ENCODE measurements at places on chromosomes 12 and 14. TPM values are rescaled to one million over a fixed set of nuclear protein-coding genes. Genes with fewer than 3 reads are reported as not detected.

The RILPL1 gene
- total RNA-seq = 7.8 TPM

The SLC15A5 gene
- total RNA-seq = not detected

The B4GALNT3 gene
- total RNA-seq = not detected

The CDH24 gene
- 5.6 TPM for total RNA-seq

The EPYC gene
- total RNA-seq = not detected

The PDE3A gene
- total RNA-seq = 0.26 TPM

The KCNA5 gene
- not detected for total RNA-seq

The PROX2 gene
- not detected for total RNA-seq

The C1QL4 gene
- total RNA-seq = 0.17 TPM

The VPS37B gene
- 7.7 TPM for total RNA-seq

The SCN8A gene
- total RNA-seq = 12.8 TPM

The CD163 gene
- total RNA-seq = 0.26 TPM

GRCh38 chr14:62213516-62213915, 451.3 kb downstream of the SNAPC1 start:
- DNase-seq = peak; percentile 90

GRCh38 chr14:29216268-29217232, 450.0 kb downstream of the FOXG1 start:
- peak; percentile 57 for DNase-seq

GRCh38 chr12:77334806-77335205, 269.4 kb upstream of the E2F7 start:
- no peak for DNase-seq

DNA sequence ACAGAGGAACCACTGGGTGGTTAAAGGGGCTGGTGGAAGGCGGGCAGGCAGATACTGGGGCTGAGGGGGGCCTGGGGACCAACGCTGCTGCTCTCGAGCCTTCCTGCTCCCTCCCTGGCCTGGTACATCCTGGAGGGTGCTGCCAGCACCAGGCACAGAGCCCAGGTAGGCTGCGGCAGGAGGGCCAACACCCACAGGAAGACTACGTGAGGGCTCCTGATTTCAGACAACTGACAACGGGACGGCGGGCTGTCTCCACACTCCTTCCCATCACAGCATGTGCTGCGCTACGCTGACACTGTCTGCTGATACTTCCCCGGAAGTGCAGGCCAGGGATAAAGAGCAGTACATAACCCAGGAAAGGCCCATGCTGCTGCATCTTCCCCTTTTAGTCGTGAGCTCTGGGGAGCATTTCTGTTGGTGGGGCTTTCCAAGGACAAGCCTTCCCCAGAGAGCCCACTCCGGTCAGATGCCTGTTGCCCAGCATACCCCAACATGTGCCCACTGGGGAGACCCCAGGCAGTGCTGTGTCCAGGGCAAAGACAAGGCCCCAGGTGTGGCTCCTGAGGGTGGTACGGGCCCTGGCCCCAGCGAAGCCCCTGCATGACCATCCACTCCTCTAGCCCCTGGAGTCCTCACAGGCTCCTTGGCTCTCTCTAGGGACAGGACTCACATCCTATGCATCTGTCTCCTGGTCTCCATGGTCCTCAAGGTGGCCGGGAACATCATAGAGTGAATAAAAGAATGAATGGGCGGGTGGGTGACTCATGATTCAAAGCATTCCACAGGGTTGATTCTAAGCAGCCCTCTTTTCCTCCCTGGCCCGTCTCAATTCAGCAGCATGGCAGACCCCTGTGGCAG, 38.0 kb downstream of the CHGA start:
- no peak for DNase-seq

DNA sequence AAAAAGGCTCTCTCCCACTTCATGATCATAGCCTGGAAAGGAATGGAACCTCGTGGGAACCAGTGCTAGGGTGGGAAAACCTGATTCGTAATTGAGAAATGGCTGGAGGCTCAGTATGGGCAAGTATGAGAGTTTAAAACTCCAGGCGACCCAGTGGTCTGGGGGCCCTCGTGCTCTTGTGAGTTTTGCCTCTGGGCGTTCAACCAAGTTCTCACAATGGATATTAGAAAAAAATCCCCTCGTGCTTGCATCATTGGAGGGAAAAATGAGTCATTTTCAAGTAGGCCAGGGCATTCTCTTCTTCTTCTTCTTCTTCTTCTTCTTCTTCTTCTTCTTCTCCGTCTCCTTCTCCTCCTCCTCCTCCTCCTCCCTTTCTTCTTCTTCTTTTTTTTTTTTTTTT, 39.0 kb downstream of the GPR68 start:
- DNase-seq = no peak

- DNase-seq = no peak
These were observed 12.1 kb upstream of the CDH24 start for GRCh38 chr14:23069413-23069806.

- peak; percentile 30 for DNase-seq
These were observed 398.2 kb downstream of the PRKD1 start for GRCh38 chr14:29529418-29529817.

DNA sequence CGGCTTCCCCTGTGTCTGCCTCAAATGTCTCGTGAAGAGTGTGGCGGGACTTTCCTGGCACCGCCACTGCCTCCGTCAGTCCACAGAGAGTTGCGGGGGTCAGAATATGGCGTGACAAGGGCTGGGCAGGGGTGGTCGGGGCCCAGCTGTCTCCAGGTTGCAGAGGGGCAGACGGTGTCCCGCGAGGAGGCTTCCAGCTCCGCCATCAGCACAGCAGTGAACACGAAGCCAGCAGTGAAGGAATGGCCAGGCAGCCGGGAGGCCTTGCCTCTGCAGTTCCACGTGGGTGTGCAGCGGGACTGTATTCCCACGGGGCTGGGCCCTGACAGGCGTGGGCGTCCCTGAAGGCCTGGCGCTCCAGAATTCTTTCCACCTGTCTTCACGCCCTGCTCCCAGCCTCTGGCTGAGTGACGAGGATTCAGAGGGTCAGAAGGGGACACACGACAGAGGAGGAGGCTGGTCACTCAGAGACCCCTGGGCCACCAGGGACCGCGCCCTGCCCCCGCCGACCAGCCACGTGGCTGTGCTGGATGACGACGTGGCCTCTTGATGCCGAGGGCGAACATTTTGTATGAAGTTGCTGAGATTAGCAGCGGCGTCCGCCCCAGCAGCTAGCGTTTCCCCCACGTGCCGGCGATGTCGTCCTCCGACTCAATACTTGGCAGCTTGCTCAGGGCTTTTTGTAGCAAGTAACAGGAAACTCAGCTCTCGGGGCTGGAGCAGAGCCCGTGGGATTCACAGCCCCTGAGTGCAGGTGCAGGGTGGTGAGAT, 25.0 kb upstream of the GALNT9 start:
- no peak for DNase-seq

DNA sequence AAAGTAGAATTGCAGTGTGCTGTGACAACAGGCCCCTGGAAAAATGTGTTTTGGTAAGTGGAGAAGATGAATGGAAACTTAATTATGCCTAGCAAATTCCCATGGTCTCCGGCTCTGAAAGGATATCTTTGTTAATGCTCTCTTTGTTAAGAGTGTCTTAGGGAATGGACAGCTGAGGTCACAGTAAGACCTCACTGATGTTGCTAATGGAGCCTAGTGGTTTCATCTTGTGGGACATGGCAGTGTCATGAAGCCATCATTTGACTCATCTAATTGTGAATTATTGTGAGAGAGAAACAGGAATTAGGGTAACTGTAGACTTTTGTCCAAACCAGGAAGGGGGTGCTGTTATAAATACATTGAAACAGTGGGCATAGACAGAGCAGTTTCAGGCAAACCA, 330.3 kb downstream of the TMTC2 start:
- DNase-seq = peak; percentile 53

DNA sequence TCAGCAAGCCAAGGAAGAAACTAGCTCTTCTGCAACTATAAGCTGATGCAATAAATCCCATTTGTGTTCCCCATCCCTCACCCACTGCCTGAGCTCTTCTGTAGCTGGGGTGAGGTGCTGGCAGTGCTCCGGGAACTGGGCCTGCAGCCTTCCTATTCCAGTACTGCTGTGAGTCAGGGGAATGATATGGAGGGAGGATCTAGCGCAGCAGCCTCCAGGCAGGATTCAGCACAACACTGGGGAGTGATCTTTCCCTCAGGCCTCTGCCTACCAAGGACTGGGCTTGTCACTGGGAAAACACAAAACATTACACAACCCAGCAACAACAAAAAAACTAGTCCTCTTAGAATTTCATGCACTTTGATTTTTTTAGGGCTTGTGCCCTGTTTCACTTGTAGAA, 58.7 kb downstream of the ST8SIA1 start:
- DNase-seq = peak; percentile 100

DNA sequence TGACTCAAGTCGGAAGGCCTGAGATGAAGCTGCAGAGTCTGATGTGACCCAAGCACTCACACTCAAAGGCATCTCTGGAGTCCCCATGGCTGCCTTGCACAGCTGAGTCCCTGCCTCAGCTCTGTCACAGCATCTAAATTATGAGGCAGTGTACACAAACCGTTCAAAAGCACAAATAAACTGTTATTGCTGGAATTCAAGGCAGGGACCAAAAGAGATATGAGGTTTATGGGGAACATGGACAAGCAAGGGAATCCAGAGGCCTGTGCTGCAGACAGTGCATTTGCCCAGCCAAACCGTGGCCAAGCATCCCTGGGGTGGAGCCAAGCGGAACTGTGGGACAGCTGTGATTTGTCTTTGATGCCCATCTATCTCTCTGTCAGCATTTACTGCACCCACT, 91.3 kb downstream of the RPS29 start:
- no peak for DNase-seq

DNA sequence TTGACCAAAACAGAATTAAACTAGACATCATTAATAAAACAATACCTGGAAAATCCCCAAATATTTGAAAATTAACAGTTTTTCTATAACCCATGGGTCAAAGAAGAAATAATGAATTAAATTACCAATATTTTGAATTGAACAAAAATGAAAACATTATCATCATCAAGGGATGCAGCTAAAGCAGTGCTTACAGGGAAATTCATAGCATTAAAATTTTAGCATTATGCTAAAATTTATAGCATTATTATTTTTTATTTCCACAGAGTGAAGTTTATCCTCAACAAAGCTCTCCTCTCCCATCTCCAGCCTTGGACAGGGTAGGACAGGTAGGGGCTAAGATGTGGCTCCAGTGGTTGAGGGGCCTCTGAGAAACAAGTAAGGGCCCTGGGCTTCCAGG, 19.3 kb upstream of the M6PR start:
- DNase-seq = no peak

DNA sequence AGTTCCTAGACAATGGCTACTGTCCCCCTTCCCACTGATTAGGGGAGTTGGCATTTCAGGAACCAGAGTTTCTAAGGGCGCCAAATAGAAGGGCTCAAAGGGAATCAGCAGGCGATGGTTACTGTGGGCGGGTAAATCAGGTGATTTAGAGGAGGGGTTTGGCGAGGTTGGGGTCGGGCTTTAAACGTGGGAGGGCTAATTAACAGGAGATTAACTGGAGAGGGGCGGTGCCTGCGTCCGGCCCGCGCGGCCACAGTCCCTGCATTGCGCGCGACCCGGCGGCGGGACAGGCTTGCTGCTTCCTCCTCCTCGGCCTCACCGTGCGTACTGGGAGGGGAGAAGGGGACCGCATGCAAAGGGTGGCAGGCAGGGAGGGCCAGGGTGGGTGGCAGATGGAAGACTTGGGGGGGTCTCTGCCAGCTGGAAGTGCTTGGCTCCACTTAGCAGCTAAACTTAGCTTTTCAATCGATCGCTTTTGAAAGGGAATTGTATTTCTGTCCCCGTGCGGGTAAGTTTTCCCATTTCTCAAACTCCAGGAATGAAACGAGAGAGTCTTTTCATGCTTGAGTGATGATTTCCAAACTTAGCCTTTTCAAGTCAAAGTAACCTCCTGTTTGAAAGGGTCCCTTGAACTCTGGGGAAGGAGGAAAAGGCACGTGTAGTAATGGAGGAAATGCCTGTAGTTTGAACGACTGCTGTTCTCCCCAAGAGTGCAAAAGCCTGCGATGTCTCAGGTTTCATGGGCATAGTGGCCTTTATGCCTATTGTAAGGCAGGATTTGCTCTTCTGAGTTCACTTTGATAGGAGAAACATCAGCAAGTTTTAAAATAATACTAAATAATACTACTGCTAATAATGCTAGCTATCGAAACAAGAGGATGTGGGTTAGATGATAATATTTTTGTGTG, at the start of gene MGST1:
Gene MGST1 (plus strand): TSS at position 255 of the 908 bp plus-strand sequence. CDS start 6,608 bp downstream, outside the sequence.
- DNase-seq = peak; percentile 79

- DNase-seq = peak; percentile 3
These were observed at the start of gene KLRC4 for GRCh38 chr12:10409392-10409791. Gene KLRC4, minus strand, starts transcription at chr12:10409757. Its CDS starts 182 bp downstream, at chr12:10409575.

- DNase-seq = peak; percentile 99
These were observed 26.0 kb downstream of the PPFIBP1 start for GRCh38 chr12:27549801-27550652.

DNA sequence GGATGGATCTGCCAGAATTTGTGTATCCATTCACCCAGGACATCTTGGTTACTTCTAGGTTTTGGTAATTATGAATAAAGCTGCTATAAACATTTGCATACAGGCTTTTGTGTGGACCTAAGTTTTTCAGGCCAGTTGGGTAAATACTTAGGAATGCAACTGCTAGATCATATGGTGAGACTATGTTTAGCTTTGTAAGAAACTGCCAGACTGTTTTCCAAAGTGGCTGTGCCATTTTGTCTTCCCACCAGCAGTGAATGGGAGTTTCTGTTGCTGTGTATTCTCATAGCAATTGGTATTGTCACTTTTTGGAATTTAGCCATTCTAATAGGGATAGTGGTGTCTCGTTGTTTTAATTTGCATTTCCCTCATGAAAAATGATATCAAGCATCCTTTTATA, 133.0 kb downstream of the KIF26A start:
- no peak for DNase-seq

GRCh38 chr12:17595111-17595510, 494.9 kb downstream of the RERGL start:
- DNase-seq = no peak

DNA sequence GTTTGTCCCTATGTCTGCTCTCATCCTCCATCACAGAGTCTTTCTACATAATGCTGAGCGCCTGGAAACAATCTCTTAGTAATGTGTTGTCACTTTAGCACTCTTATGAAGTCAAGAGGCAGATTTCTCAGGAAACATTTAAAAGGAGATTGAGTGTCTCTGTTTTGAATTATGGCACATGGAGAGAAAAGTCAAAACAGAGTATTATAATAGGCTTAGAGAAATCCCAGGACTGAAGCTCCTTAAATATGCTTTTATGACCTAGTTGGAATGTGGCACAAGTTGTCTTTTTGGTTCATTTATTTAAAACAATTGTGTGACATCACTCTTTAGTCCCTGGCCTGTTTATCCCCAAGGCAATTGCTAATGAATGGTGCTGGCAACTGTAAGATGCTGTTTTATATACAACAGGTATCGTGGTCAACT, 117.8 kb upstream of the HIF1A start:
- no peak for DNase-seq

GRCh38 chr12:65935906-65936901, 111.9 kb downstream of the HMGA2 start:
- peak; percentile 38 for DNase-seq

- DNase-seq = peak; percentile 91
These were observed 186.4 kb upstream of the PRMT8 start for GRCh38 chr12:3304436-3305165.

DNA sequence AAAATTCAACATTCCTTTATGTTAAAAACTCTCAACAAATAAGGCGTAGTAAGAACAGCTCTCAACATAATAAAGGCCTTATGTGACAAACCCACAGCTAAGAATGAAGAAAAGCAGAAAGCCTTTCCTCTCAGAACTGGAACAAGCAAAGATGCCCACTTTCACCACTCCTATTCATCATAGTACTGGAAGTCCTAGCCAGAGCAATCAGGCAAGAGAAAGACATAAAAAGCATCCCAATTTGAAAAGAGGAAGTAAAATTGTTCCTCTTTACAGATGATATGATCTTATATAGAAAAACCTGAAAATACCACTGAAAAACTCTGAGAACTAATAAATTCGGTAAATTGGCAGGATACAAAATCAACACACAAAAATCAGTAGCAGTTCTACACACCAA, 52.1 kb downstream of the STON2 start:
- no peak for DNase-seq

Measured in fibroblast of lung (primary cell).